ENCODE measurements at places on chromosomes 6 and 20. TPM values are rescaled to one million over a fixed set of nuclear protein-coding genes. Genes with fewer than 3 reads are reported as not detected.

Gene CDH4
- 5.9 TPM for total RNA-seq

Gene SLC16A10
- total RNA-seq, result 31.6 TPM

- no peaks in the 10 kb centered on the region for H3K27me3 ChIP-seq
- no peak overlapping the region for H3K4me3 ChIP-seq
- H3K36me3 ChIP-seq, result no peaks in the 10 kb centered on the region
- H3K27ac ChIP-seq, result no peak overlapping the region
- DNase-seq, result no peak
These were observed 324.2 kb upstream of the HSF2 start for GRCh38 chr6:122075084-122075838.

DNA sequence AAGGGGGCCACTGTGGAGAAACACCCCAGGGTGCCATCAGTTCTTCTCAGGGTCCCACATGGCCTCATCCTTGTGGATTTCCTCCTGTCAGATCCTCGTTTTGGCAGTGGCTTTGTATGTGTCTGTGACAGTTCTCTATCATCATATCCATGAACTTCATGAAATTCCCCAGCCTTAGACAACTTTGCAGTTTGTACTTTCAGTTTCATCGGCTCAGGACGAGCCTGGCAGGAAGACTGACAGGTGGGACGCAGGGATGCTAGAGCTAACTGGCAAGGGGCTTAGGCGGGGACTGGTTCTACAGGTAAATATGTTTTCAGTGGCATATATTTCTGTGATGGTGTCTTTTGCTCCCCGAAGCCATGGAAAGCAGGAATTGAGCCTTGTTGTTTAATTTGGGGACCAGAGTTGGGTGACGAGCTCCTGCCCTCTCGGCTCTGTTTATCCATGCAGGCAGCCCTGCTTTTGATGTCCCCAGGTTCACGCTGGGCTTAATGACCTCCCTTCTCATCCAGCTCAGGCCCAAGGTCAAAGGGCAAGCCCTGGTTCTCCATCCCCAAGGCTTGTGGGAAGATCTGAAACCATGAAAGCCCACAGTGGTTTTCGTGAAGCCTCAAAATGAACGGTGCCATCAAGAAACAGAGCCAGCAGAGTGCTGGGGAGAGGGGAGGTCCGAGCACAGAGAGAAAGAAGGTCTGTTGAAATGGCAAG, 11.2 kb downstream of the SDCBP2 start:
- H3K27ac ChIP-seq, result no peak overlapping the region
- H3K4me1 ChIP-seq, result peaks cover 18% of the 10 kb centered on the region
- no peaks in the 10 kb centered on the region for H3K36me3 ChIP-seq
- H3K4me3 ChIP-seq, result no peak overlapping the region
- H3K27me3 ChIP-seq, result no peaks in the 10 kb centered on the region
- DNase-seq, result no peak

Gene NOX3
- not detected for total RNA-seq

DNA sequence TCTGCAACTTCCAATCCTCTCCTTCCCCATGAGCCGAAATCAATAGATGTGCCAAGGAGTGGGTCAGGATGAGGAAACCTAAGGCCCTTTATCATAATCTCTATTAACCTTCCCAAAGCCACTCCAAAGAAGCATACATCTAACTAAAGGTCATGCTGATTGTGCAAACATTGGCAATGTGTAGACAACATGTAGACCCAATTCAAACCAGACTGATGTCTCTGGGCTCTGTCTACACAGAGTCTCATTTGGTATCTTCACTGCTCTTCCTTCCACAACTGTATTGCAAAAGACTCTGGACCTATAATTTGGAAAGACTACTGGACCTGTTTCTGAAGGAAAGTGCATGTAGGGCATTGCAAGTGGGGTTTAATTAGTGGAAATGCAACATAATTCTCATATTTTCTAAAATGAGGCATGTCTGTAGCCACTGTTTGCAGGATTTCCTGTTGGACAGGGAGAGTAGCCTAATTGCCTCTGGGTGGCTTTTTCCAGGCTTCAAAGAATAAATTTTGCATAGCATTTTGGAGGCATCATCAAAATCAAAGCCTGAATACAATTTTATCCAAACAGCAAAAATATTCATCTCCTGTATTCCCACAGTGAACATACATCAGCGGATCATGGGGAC, 35.0 kb upstream of the MLIP start:
- no peaks in the 10 kb centered on the region for H3K36me3 ChIP-seq
- H3K4me3 ChIP-seq, result no peak overlapping the region
- no peaks in the 10 kb centered on the region for H3K27me3 ChIP-seq
- H3K4me1 ChIP-seq, result peaks cover 3% of the 10 kb centered on the region
- no peak for DNase-seq

DNA sequence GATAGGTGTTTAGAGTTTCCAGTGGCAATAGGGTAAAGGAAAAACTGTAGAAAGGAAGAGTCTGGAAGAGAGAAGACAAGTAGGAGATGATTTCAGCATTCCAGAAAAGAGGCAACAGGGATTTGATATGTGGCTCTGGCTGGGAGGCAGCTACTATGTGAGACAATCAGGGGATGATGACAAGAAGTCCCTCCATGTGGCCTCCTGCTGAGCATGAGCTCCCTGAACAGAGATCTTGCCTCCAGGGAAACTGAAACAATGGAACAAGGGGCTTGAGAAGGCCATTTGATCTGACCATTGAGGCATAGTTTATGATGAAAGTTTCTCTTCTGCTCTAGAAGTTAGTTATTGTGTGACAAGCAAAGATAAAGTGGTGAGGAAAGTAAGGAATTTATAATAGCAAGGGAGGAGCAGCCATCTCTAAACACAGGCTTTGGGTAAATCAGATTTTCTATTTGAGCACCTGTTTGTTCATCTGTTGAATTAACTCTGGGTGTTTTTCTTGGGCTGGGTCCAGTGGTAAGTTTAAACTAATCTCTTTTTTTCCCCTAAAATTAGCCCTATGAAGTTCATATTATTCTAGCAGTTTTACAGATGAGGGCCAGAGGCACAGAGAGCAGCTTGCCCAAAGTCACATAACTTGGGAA, 3.0 kb upstream of the GPX5 start:
- no peak overlapping the region for H3K27ac ChIP-seq
- DNase-seq, result no peak
- H3K36me3 ChIP-seq, result no peaks in the 10 kb centered on the region
- peaks cover 14% of the 10 kb centered on the region for H3K27me3 ChIP-seq
- H3K4me1 ChIP-seq, result no peaks in the 10 kb centered on the region

GRCh38 chr20:854601-855000, 21.1 kb downstream of the FAM110A start:
- H3K36me3 ChIP-seq, result no peaks in the 10 kb centered on the region
- no peak for DNase-seq
- H3K4me3 ChIP-seq, result no peak overlapping the region
- peaks cover 26% of the 10 kb centered on the region for H3K4me1 ChIP-seq
- H3K27me3 ChIP-seq, result no peaks in the 10 kb centered on the region

Gene COL21A1
- 15.2 TPM for total RNA-seq

DNA sequence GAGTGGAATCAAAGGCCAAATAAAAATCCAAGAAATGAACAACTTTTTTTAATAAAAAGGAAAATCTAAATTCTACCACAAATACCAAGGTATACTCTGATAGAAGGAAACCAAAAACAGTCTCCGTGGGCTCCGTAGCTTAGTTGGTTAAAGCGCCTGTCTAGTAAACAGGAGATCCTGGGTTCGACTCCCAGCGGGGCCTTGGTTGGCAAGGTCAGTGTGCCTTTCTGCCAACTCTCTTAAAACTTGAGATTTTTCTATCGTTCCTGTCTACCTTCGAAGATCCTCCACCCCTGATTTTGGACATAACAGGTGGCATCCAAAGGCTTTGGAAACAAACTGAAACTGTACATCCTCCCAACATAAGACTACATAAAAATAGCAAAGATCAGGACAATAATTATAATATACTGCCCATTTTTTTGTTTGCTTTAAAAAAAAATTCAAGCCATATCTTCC, 197.9 kb downstream of the TRIM27 start:
- H3K27me3 ChIP-seq, result peaks cover 31% of the 10 kb centered on the region
- H3K36me3 ChIP-seq, result no peaks in the 10 kb centered on the region
- peaks cover 8% of the 10 kb centered on the region for H3K4me1 ChIP-seq
- no peak overlapping the region for H3K27ac ChIP-seq
- no peak overlapping the region for H3K4me3 ChIP-seq

- no peaks in the 10 kb centered on the region for H3K36me3 ChIP-seq
- no peak overlapping the region for H3K27ac ChIP-seq
These were observed 18.5 kb downstream of the GSTA4 start for GRCh38 chr6:52976591-52977035.

- H3K27me3 ChIP-seq, result no peaks in the 10 kb centered on the region
- H3K4me3 ChIP-seq, result no peak overlapping the region
- no peaks in the 10 kb centered on the region for H3K4me1 ChIP-seq
- DNase-seq, result no peak
- H3K27ac ChIP-seq, result no peak overlapping the region
These were observed 758.1 kb upstream of the EPHA7 start for GRCh38 chr6:94177429-94177828.

DNA sequence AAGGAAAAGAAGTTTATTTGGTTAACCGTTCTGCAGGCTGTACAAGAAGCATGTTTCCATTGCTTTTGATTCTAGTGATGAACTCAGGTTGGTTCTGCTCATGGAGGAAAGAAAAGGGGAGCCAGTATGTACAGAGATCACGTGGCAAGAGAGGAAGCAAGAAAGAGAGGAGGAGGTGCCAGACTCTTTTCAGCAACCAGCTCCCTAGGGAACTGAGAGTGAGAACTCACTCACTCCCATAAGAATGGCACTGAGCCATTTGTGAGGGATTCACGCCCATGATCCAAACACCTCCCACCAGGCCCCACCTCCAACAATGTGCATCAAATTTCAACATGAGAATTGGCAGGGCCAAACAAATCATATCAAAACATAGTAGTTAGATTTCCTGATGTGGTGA, 649.1 kb downstream of the EPM2A start:
- no peaks in the 10 kb centered on the region for H3K27me3 ChIP-seq
- no peak for DNase-seq
- H3K4me1 ChIP-seq, result no peaks in the 10 kb centered on the region

Gene XKR7
- not detected for total RNA-seq

- peaks cover 18% of the 10 kb centered on the region for H3K4me1 ChIP-seq
- DNase-seq, result no peak
- H3K27ac ChIP-seq, result no peak overlapping the region
- no peaks in the 10 kb centered on the region for H3K36me3 ChIP-seq
- no peak overlapping the region for H3K4me3 ChIP-seq
These were observed 81.9 kb downstream of the ERMARD start for GRCh38 chr6:169833258-169833794.

- no peak for DNase-seq
- no peak overlapping the region for H3K27ac ChIP-seq
- peaks cover 11% of the 10 kb centered on the region for H3K4me1 ChIP-seq
- no peaks in the 10 kb centered on the region for H3K27me3 ChIP-seq
- no peak overlapping the region for H3K4me3 ChIP-seq
These were observed 151.5 kb downstream of the TASP1 start for GRCh38 chr20:13487202-13487601.

DNA sequence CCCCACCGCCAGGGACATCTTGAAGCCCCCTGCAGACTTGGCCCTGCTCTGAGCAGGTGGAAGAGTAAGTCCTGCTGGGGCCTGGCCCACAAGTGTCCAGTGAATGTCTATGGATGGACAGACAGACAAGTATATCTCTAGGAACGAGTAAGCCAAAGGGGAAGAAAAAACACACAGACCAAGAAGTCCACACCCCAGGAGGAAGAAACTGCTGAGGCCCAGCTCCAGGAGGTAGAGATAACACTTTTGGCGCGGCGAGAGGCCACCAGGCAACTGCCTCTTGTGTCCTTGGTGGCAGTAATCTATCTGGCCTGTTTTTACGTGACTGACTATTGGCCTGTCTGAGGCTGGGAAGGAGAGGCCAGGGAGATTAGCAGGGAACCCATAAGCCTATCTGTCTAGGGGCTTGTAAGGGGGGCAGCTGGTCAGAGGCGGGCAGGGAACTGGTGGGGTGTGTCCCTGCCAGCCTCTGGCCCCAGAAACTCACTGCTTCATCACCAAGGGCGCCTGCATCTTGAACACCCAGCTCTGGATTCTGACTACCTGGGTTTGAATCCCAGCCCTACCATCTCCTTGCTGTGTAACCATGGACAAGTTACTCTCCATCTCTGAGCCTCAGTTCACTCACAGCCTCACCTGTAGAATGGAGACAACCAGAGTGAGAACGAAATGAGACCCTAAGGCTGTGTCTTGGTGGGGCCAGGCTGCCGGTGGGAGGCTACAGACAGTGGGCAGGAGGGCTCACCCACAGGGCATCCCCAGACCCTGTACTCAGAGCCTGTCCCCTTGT, 31.3 kb downstream of the C20orf203 start:
- H3K27ac ChIP-seq, result no peak overlapping the region
- no peaks in the 10 kb centered on the region for H3K36me3 ChIP-seq
- DNase-seq, result no peak
- peaks cover 3% of the 10 kb centered on the region for H3K4me1 ChIP-seq
- H3K4me3 ChIP-seq, result no peak overlapping the region

- H3K27ac ChIP-seq, result no peak overlapping the region
- DNase-seq, result no peak
- no peak overlapping the region for H3K4me3 ChIP-seq
- no peaks in the 10 kb centered on the region for H3K36me3 ChIP-seq
- no peaks in the 10 kb centered on the region for H3K27me3 ChIP-seq
These were observed 505.2 kb upstream of the SYNCRIP start for GRCh38 chr6:86147859-86148258.

DNA sequence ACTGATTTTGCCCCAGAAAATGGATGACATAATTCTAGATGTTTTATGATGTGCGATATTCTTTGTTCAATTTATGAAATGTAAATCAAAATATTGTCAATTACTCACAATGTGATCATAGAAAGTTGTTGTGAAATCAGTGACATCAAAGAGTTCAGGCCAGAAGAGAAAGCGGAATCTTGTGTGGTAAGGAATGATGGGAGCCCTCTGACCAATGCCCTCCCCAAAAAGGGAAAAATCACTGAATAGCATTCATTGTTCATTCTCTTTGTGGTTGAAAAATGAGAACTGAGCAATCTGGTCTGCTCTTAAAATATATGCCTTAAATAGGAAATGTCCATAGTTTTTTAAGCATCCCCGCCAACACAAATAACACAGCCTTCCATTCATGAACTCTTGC, 247.1 kb upstream of the GRIK2 start:
- no peak overlapping the region for H3K4me3 ChIP-seq
- H3K36me3 ChIP-seq, result no peaks in the 10 kb centered on the region
- H3K4me1 ChIP-seq, result no peaks in the 10 kb centered on the region
- DNase-seq, result no peak

DNA sequence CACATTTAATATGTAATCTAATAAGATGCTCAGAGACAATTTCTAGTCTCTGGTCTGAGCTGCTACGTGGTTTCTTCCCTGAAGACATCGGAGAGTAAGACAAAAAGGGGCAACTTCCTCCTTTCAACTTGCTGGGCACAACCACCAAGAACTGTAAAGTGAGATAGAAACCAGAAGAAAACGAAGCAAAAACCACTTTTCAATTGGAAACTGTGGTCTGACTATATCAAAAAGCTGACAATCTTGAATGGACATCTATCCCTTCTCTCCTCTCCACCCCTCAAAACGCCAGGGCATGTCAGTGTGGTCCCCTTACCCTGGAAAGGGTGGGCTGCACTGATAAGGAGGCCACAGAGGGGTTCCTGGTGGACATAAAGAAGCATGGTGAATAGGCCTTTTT, 269.1 kb downstream of the CD83 start:
- H3K27me3 ChIP-seq, result no peaks in the 10 kb centered on the region
- no peak for DNase-seq
- H3K4me1 ChIP-seq, result peaks cover 3% of the 10 kb centered on the region
- no peaks in the 10 kb centered on the region for H3K36me3 ChIP-seq
- no peak overlapping the region for H3K4me3 ChIP-seq
- H3K27ac ChIP-seq, result no peak overlapping the region

Gene TRIM40
- not detected for total RNA-seq

Gene TMEM74B
- 9.6 TPM for total RNA-seq

Gene DEFB128
- total RNA-seq, result not detected

Gene PACSIN1
- total RNA-seq, result not detected

- no peaks in the 10 kb centered on the region for H3K36me3 ChIP-seq
- H3K4me3 ChIP-seq, result no peak overlapping the region
- H3K27me3 ChIP-seq, result no peaks in the 10 kb centered on the region
- peaks cover under 1% of the 10 kb centered on the region for H3K4me1 ChIP-seq
- no peak for DNase-seq
These were observed 116.7 kb upstream of the NRSN1 start for GRCh38 chr6:24009319-24009718.

Measured in suprapubic skin (tissue), 4 donors.